ENCODE measurements at places on chromosomes 4 and X. TPM values are rescaled to one million over a fixed set of nuclear protein-coding genes. Genes with fewer than 3 reads are reported as not detected.

GRCh38 chr4:7844594-7844991 is 95.1 kb downstream of the AFAP1 start:
- no peak for DNase-seq

GRCh38 chrX:8346060-8346459 is 118.6 kb upstream of the VCX3B start:
- no peak for DNase-seq

DNA sequence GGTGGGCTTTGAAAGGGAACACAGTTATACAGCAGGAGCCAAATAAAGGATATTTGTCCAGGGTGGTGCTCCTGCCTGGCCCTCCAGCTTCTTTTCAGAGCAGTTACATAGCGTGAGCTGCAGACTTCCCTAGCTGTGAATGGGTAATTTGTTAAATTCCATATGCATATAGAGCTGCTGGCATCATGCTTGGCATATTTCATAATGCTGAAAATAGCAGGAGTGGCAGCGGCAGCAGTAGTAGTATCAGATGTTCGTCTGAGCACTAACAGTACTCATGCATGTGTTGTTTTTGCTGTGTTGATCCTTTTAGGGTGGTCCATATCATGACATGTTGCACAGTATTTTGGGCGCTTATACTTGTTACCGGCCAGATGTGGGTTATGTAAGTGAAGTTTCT is 33.6 kb upstream of the TADA2B start:
- DNase-seq = no peak

DNA sequence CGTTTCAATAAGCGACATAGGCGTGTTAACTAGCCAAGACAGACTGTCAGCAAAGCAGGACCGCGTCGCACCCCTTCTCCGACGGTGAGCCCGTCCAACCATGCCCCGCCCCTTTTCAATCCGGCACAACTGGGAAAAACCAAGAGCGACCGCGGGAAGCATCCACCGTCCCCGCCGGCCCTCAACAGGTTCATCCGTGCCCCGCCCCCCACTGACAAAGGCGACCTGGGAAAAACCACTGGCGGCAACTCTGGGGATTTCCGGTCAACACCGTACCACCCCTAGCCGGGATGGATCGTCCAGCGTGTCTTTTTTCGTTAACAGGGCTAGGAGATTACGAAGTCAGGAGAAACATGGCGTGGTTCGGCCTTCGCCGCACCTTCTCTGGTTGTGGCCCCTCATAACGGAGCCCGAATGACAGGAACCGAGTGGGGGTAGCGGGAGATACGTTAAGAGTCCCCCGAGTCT is 377 bp downstream of the TIMM17B start:
- peak; percentile 90 for DNase-seq

GRCh38 chr4:46073778-46074177 is 50.1 kb downstream of the GABRG1 start:
- no peak for DNase-seq

Gene XPNPEP2
- 2.0 TPM for total RNA-seq

Gene IL1RAPL2
- total RNA-seq = 0.25 TPM

Gene MGAT4D
- not detected for total RNA-seq

Gene WDR17
- total RNA-seq = 6.4 TPM
